ENCODE measurements at places on chromosomes 16 and 17. TPM values are rescaled to one million over a fixed set of nuclear protein-coding genes. Genes with fewer than 3 reads are reported as not detected.

DNA sequence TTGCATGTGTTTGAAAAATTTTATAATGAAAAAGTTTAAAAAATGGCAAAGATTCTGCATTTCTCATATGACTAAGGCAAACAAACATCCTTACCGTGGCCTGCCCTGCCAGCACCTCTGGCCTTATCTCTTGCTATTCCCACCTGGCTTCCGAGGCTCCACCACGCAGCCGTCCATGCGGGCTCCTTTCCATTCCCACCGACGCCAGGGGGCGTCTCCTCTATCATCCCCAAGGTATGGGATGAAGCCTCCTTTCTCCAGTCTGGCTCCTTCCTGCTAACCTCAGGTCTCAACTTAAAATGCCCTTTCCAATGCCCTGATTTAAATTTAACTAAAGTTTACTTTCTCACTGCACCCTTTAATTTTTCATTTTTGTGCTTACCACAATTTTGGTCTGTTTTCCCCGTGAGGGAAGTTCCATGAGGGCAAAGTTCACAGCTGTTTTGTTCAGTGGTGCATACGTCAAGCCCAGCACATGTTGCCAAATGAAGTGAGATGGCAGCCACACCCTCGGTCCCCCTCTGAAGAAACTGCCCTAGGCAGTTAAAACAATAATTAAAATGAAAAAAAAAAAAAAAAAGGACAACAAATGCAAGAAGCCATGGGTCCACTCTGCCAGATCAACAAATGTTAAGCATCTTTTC is 13.3 kb upstream of the SDK2 start:
- no peak for DNase-seq

DNA sequence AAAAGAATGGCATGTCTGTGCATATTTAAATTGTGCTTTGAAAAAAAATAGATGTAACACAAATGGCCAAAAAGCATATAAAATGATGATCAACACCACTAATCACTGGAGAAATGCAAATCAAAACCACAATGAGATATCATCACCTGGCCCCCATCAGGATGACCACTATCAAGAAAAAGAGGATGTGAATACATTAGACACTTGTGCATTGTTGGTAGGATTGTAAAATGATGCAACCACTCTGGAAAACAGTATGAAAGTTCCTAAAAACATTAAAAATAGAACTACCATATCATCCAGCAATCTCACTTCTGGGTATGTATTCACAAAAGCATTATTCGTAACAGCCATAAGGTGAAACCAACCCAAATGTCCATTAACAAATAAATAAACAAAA is 91.5 kb downstream of the SPAG9 start:
- no peak for DNase-seq

DNA sequence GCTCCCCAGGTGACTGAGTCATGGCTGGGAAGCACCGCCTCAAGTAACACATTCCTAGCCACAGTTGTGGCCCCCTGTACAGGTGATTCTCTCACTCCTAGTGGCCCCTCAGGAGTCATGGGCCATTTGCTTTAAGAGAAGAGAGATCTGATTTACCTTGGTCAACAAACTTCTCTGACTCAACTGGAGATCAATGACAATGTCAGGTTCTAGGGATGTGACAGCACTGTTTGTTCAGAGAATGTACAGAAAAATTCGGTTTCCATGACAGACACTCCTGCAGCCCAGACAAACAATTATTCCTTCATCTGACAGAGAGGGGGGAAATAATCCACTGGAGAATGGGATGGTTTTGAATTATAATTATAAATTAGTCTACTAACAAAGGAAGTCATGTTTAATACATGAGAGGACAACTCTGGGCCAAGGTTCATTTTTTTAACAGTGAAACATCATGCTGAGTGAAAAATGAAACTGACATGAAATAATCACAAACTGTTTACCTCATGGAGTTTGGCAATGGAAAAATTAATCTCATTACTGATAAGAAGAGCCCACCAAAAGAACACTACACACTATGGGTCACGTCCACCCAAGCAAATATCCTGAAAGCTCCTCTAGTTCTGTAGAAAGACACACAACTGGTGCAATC is 9.7 kb downstream of the ERN1 start:
- DNase-seq, result no peak

DNA sequence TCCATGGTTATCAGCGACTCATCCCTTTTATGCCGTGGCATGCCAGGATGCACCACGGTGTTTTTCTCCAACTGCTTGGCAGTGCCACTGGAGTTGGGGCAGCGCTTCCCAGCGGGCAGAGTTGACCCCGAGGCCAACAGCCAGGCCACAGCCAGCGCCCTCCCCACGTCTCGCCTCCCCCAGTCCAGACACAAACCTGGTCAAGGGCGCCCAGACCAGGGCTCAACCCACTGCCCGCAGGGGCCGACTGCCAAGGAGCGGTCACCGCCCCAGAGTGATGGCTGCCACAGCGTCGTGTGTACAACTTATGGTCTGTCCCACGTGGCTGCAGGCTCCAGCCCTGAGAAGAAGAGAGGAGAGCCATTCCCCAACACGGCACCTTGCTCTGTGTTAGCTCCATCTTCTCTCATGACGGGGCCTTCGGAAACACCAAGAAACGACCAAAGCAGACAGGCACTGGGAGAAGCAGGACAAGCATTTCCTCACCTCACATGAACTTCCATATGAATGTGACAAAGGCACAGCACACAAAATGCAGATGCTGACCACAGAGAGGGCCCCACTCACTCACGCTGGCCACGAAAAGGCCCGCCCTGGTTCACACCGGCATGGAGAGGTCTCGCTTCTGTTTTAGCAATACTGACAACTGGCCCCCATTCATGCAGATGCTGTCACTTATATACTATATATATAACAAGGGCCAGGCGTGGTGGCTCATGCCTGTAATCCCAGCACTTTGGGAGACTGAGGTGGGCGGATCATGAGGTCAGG is 27.0 kb downstream of the AXIN1 start:
- no peak for DNase-seq

DNA sequence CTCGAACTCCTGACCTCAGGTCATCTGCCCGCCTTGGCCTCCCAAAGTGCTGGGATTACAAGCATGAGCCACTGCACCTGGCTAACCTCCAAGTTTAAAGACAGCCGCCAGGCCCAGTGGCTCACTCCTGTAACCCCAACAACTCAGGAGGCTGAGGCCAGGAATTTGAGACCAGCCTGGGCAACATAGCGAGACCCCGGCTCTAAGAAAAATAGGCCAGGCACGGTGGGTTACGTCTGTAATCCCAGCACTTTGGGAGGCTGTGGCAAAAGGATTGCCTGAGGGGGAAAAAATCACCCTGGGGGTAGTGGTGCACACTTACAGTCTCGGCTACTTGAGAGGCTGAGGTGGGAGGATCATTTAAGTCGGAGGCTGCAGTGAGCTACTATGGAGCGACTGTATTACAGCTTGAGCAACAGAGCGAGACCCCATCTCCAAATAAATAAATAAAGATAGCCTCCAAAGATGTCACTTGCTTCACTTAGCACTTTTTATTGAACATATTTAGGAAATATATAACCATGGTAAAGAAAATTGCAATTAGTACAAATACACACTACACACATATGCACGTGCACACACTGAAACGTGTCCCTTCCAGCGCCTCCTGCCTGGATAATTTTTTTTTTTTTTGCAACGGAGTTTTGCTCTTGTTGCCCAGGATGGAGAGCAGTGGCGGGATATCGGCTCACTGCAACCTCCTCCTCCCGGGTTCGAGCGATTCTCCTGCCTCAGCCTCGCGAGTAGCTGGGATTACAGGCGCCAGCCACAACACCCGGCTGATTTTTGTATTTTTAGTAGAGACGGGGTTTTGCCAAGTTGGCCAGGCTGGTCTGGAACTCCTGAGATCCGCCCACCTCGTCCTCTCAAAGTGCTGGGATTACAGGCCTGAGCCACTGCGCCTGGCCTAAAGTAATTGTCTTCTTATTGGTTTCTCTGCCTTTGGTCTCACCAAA is 1.4 kb upstream of the BCKDK start:
- DNase-seq, result no peak

Gene KRTAP1-5
- not detected for total RNA-seq

Gene PIMREG
- total RNA-seq, result 17.0 TPM

Gene GFAP
- not detected for total RNA-seq

Gene YPEL3
- total RNA-seq, result 47.8 TPM

Gene DNAH17
- total RNA-seq, result not detected
